ENCODE measurements at places on chromosomes 3 and 15.

- no peak for DNase-seq
Observed at GRCh38 chr15:37014566-37014965, 85.8 kb downstream of the MEIS2 start.

DNA sequence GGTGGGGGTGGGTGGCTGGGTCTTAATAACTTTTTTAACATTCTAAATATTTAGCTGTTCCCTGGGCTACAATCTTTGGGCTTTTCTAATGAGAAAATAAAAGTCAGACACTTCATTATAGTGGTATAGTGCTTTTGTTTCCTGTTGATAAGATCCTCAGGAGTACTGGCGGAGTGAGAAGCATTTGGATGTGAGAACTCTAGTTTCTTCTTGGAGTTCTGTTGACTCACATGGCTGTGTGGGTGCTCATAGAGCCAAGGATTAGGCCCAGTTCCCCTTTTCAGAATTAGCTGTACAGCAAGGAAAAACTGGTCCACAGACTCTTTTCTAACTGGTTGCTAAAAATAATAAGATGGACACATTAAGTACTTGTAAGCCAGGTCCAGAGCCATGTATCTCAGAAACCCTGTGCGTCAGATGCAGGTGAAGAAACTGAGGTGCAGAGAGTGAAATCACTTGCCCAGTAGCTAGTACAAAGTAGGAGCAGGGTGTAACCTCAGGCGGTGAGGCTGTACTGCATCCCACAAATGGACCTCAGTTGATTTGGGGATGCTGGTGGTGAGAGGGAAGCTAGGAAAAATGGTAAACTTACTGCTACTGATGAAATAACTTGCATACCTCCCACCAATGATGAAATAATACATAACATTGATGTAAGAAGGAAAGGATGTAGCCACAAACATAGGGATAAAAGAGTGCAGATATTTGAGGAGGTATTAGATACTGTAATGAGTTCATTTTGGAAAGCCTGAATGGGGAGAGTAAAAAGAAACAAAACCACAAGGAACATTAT, 2.3 kb downstream of the ITPR1 start:
- DNase-seq: no peak

GRCh38 chr3:122898298-122898697, 103.4 kb downstream of the SLC49A4 start:
- no peak for DNase-seq

GRCh38 chr3:59212128-59212779, 162.4 kb upstream of the CFAP20DC start:
- peak; percentile 60 for DNase-seq

- DNase-seq: no peak
Observed at GRCh38 chr3:188854772-188855149, 317.0 kb upstream of the TPRG1 start.

DNA sequence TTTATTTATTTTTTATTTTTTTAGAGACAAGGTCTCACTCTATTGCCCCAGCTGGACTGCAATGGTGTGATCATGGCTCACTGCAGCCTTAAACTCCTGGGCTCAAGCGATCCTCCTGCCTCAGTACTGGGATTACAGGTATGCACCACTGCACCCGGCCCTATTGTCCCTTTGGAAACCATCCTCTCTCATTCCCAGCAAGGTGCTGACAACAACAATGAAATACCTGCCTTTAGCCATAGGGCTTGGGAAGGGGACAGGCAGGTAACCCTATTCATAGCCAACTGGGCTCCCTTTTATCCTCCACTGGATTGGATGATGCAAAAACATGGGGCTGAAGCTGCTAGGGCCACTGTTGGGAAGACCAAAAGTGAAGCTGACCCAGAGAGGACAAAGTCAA, 43.1 kb downstream of the SCAP start:
- no peak for DNase-seq

All from CD4-positive, alpha-beta T cell treated with Interleukin-2 at 100 ng/mL for 4 hours (primary cell).